ENCODE measurements at places on chromosomes 4 and X.

DNA sequence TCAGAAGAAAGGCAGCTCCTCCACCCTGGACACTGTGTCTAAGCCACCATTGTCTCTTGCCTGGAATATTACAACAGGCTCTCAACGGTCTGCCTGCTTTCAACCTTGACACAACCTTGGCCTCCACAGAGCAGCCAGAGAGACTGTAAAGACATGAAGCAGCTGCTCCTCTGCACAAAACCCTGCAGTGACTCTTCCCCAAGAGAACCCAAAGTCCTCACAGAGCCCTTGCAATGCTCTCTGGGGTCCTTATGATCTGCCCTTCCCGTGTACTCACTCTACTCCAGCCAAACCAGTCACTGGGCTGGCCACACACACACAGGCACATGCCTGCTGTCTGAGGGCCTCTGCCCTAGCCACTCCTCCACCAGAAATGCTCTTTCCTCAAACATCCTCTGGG, 75.9 kb upstream of the CPEB2 start:
- DNase-seq = no peak

DNA sequence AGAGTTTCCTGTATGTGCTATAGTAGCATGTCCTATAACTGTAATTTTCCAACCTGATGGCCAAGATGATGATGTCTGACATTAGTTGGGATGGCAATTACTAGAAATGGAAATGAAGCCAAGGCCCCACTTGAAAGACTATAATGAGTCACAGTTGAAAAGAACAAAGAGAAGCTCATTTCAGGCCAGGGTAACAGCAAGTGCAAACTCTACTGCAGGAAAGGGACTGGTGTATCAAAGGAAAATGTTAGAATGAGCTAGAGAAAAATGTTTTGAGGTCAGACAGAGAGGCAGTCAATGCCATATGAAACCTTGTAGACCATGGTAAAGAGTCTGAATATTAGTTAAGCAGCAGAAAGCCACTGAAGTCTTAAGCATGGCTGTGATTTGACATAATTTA, 146.2 kb upstream of the SH3RF1 start:
- DNase-seq = no peak

DNA sequence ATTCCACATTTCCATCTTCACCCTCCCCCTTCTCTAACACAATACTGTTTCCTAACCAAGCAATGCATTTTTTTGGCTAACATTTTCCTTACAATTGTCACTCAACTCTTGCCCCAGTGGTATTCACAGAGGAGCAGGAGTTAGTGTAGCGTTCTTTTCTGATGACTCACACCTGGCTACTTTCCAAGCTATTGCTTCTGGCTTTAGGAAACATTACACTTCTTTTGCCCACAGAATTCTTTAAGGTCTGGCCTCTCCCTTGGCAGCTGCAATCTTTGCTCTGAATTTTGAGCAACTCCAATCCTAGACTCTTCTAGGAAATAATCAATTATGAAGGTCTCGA, 27.5 kb upstream of the PDGFC start:
- DNase-seq = peak; percentile 76

DNA sequence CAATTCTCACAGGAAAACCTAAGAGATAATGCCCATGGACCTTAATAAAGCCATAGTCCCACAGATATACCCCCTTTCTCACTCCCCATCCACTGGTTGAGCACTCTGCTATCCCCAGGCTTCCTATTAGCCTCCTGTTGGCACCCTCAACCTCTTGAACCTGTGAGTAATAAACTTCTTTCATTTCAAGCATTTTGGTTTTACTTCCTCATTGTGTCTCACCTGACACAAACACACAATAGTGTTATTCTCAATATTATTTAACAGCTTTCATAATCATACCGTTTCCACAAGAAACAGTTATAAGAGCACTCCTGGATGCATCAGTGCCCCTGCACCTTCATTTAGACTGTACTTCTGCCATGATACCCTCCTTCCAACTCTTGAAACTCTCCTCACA, 56.8 kb downstream of the TRPC5 start:
- no peak for DNase-seq

GRCh38 chr4:135598151-135598550, 1396.6 kb upstream of the PABPC4L start:
- DNase-seq = no peak

GRCh38 chr4:142548491-142548890, 297.6 kb downstream of the INPP4B start:
- DNase-seq = no peak
